ENCODE measurements at places on chromosomes 16 and 17.

- no peak for DNase-seq
These were observed 7.4 kb downstream of the FOXF1 start for GRCh38 chr16:86517652-86518258.

GRCh38 chr16:1026057-1026783 is 44.6 kb downstream of the SOX8 start:
- no peak for DNase-seq

DNA sequence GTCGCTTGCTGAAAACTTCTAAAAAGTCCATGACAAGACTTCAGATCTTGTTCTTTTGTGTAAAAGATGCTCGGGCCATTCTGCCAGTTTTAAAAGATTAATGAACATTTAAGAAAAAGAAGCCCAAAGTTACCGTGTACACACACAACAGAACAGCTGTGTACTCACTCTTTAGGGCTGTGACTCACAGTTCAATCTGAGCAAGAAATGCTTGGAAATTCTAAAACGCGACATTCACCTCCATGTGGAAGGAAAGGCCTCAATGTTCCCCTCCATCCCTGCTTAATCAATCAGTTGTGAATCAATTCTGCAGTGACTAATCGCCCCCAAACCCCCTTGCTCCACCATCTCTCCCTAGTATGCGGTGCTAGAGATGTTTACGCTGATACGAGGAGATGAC is 609.9 kb upstream of the SALL1 start:
- DNase-seq = no peak

GRCh38 chr17:75344666-75345065 is 55.4 kb upstream of the SLC25A19 start:
- peak; percentile 22 for DNase-seq

Measured in stimulated activated naive CD4-positive, alpha-beta T cell treated with Interleukin-2 at 50 U/mL for 16 hours (primary cell).